NCI-H524 (cell line): ENCODE measurements at places on chromosomes 2 and 18.
A peak's percentile ranks its signal among the peaks of the same experiment; 100 is the strongest.

- DNase-seq: no peak
These were observed 3.5 kb upstream of the FHOD3 start for GRCh38 chr18:36294031-36294430.

DNA sequence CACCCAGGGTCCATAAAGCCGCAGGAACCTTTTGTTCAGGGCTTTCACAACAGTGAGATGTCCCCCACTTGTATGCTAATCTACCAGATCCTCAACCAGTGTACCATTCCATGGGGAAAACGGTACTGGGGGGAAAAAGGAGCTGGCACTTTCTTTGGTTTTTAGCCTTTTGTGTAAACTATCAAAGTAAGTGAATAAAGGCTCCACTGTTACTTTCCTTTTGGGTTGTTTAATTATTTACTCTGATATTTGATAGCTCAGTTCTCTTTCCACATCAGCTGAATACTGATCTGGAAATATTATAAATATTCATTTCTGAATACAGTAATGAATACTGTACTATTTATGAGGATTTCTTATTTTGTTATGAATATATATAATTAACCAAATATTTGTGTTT lies 20.3 kb downstream of the HADHA start:
- DNase-seq: no peak

GRCh38 chr2:20509301-20509769 lies 62.5 kb downstream of the RHOB start:
- DNase-seq: peak; percentile 64

GRCh38 chr2:42575458-42576064 lies 7.1 kb downstream of the MTA3 start:
- DNase-seq: no peak

DNA sequence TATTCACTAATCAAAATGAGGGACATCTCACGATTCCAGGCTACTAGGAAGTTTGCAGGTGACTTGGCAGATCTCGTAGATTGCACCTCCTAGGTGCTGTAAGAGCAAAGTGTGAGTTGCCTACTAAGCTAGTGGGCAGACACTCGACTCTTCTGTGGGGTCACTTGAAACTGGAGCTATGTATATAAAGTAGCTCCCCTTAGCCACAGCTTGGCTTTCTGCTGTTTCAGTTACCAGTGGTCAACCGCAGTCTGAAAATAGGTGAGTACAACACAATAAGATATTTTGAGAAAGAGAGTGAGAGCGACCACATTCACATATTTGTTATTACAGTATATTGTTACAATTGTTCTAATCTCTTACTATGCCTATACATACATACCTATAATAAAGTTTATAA lies 23.3 kb downstream of the CTAGE1 start:
- DNase-seq: no peak

- no peak for DNase-seq
These were observed 191.8 kb downstream of the LPIN1 start for GRCh38 chr2:11938196-11938595.

- DNase-seq: peak; percentile 32
These were observed 38.4 kb upstream of the NXPH2 start for GRCh38 chr2:138818556-138818955.

- DNase-seq: peak; percentile 81
These were observed 1.3 kb downstream of the GORASP2 start for GRCh38 chr2:170930131-170930990.

- no peak for DNase-seq
These were observed 251.4 kb downstream of the ANKRD30B start for GRCh38 chr18:14999085-14999975.

DNA sequence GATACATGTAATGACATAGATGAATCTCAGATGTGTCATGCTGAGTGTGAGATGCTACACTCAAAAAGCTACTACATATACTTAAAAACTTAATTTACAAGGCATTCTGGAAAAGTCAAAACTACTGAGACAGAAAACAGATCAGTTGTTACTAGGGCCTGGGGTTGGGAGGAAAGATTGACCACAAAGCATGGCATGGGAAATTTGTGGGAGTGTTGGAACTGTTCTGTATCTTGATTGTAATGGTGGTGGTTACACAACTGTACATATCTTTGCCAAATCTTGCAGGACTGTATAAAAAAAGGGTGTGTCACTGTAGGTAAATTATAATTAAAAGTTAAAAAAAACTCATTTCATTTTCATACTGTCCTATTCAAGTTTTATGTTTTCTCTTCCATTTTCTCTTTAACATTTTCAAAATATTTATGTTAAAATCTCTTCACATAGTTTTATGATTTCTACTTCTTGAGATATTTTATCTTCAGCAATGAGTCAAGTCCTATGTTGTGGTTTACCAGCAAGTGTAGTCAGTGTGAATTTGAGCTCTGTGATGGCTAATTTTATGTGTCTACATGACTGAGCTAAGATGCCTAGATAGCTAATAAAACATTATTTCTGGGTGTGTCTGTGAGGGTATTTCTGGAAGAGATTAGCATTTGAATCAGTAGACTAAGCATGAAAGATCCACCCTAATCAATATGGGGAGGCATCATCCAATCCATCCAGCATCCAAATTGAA lies 58.6 kb upstream of the VRK2 start:
- no peak for DNase-seq

- DNase-seq: no peak
These were observed 726.4 kb upstream of the CDH2 start for GRCh38 chr18:28903306-28903705.

- DNase-seq: no peak
These were observed 61.4 kb downstream of the SMAD7 start for GRCh38 chr18:48889115-48889941.

- no peak for DNase-seq
These were observed 383.4 kb downstream of the CBLN2 start for GRCh38 chr18:72160510-72161445.

DNA sequence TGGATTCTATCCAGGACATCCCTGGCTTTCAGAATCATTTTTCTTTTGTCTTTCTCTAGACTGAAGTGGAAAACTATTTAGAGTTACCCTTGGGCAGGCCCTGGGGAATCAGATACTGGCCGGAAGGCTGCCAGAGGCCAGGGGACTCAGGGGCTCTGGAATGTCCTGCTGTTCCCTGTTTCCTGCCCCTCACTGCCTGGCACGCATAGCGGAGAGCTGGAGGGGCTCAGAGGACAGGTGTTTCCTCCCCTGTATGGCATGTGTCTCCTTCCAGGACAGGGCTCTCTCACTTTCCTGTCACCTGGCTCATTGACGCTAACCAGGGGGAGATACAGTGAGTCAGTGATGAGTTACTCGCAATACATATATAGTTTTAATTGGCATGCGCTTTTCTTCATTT lies 38.8 kb downstream of the DYSF start:
- no peak for DNase-seq

DNA sequence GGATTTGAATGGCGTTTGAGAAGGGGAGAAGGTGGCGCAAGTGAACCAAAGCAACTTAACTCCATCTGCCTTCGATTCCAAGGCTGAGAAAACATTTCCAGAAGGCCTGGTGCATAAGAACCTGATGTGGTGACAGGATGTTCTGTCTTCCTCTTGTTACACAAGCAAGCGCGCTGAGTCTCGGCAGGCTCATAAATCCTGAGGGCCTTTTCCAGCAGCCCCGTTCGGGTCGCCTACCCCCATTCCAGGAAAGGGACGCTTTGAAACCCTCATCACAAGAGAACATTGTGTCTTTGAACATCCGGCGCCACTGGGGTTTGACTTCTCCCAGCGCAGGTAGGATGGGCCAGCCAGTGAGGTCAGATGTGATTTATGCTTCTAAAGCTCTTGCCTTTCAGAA lies 403.5 kb downstream of the SETBP1 start:
- no peak for DNase-seq

- DNase-seq: no peak
These were observed 122.9 kb upstream of the ITGA4 start for GRCh38 chr2:181334158-181334826.

DNA sequence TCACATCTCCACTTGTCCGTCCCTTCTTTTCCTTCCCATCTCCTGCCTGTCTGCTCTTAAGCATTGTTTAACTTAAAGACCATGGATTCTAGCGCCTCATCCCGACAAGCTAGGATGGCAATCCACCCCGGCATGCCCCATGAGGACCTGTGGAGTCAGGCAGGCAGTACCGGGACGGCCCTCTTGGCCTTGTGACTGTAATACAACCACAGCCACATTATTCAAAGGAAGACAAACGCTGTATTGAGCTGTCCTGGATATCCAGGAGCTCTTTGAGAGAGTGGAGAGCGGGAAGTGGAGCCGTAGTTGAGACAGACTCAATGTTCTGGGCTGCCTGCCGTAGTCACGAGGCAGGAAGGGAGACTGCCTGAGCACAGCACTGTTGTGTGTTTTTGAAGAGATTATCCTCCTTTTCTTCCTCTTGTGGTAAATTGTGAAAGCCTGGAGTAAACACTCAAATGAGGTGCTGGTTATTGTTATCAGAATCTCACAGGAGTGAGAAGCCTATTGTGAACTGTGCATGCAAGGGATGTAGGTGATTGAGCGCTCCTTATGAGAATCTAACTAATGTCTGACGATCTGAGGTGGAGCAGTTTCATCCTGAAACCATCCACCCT lies 929.8 kb upstream of the CNTNAP5 start:
- no peak for DNase-seq

DNA sequence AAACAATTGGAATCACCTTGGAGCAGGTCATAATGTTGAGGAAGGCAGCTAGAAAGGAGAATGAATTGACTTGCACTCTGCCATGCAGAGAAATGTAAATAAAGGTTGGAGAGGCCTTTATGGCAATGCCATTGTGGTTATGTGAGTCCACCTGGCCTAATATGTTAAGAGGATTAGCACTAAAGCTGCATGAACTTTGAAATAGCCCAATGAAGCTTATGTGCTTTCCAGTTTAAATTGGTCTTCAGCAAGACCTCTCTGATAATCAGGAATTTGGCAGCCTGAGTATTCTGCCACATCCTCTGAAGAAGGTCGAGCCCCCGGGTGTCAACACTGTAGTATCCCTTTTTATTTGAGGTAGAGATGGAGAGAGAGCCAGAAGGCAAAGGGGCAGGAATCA lies 464.9 kb downstream of the CDH2 start:
- DNase-seq: peak; percentile 37

DNA sequence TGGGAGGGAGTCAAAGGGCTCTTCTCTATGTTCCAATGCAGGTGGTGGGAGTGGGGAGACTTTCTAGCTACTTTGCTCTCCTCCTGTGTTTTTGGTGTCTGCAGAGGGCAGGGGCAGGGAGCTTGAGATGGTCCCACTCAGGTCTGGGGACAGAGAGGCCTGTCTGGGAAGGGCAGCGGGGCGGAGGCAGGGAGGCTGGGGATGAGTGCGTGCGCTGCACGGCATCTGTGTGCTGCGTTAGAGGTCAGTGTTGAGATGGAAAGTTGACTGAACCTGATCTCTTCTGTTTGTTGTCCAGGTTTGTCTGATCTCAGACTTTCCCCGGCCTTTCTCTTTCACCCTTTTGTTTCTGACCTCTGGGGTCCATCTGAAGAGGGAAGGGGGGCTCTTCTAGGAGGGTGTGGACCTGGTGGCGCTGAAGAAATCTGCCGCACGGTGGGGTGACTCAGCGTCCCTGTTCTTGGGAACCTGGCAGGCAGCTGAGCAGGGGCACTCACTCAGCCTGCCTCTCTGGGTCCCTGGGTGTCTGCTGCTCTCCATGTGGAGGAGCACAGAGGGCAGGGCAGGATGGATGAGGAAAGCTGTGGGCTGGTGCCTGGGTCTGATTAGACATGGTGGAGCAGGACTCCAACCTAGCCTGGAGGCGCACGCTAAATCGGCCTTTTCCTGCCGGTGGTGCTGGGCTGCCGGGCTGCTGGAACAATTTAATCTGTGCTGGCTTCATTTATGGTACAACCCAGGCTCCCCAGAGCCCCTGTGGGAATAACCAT lies 24.1 kb downstream of the IGFBP2 start:
- DNase-seq: no peak
